ENCODE measurements at places on chromosomes 13 and 19. TPM values are rescaled to one million over a fixed set of nuclear protein-coding genes. Genes with fewer than 3 reads are reported as not detected.
A peak's percentile ranks its signal among the peaks of the same experiment; 100 is the strongest.

- no peak overlapping the region for H3K27ac ChIP-seq
- no peaks in the 10 kb centered on the region for H3K27me3 ChIP-seq
- no peak overlapping the region for H3K4me3 ChIP-seq
- no peaks in the 10 kb centered on the region for H3K4me1 ChIP-seq
Observed at GRCh38 chr13:53863520-53863919, 834.9 kb downstream of the OLFM4 start.

Gene ZNF541
- total RNA-seq: not detected

Gene LINGO3
- total RNA-seq: 0.54 TPM

Gene POU2F2
- 1.0 TPM for total RNA-seq

Gene ZNF99
- total RNA-seq: not detected

Gene OR4F17
- not detected for total RNA-seq

- peaks cover 16% of the 10 kb centered on the region for H3K4me1 ChIP-seq
- H3K27me3 ChIP-seq: peaks cover 4% of the 10 kb centered on the region
- no peak overlapping the region for H3K27ac ChIP-seq
- no peak for DNase-seq
- H3K4me3 ChIP-seq: peak overlapping the region; percentile 49
- no peaks in the 10 kb centered on the region for H3K36me3 ChIP-seq
Observed at GRCh38 chr19:1569997-1570396, 1.9 kb upstream of the MEX3D start.

DNA sequence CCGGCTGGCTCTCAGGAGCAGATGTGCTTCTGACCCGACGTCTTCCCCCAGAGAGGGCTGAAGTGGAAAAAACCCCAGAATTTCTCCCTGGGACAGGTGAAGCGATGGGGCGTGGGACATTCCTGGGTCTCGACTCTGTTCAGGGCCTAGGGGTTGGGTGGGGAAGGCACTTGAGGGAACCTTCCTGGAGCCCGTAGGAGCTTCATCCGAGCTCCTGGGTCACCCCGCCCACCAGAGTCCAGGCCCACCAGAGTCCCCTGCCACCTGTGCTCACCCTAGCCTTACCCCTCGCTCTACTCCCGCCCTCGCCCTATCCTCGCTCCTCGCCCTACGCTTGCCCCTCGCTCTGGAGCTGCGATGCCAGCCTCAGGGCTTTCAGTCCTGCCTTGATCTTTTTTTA, 23.2 kb downstream of the EPN1 start:
- H3K4me3 ChIP-seq: no peak overlapping the region
- H3K36me3 ChIP-seq: peaks cover 17% of the 10 kb centered on the region
- no peaks in the 10 kb centered on the region for H3K4me1 ChIP-seq
- no peak overlapping the region for H3K27ac ChIP-seq

DNA sequence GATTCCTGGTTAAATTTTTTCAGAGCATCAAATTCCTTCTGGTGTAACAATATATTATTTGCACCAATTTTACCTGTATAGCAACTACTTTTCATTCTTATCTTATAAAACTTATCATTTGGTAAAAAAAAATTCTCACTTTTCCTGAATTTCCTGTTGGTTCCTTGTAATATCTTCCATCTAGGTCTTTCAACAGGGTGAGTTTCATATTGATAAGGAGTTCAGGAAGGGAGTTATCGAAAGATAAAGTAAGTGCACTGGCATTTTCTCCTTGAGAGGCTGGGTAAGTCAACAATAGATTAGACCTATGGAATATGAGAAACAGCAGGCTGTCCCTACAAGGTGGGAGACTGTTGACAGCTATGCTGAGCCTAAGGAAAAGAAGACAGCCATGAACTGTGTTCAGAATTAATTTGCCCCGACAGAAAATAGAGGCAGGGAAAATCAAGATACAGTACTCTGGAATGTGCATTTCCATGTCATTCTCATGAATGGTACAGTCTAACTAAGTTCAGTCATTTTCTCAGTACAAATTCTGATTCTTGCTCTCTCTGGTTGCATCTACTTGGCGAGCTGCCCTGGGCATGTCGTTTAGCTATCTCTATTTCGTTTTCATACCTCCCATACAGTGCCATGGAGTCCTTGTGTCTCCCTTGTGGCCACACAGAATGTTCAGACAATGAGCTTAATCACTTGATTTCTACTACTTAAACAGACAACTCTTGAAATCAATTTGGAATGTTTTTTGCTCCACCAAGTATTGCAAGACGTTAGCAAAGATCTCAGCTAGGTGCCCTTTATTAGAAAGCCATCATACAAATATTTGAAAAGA, 9.9 kb downstream of the IGFL1 start:
- no peak overlapping the region for H3K27ac ChIP-seq
- H3K27me3 ChIP-seq: peaks cover 74% of the 10 kb centered on the region
- H3K4me1 ChIP-seq: no peaks in the 10 kb centered on the region
- no peaks in the 10 kb centered on the region for H3K36me3 ChIP-seq

Gene ZNF709
- 3.4 TPM for total RNA-seq

DNA sequence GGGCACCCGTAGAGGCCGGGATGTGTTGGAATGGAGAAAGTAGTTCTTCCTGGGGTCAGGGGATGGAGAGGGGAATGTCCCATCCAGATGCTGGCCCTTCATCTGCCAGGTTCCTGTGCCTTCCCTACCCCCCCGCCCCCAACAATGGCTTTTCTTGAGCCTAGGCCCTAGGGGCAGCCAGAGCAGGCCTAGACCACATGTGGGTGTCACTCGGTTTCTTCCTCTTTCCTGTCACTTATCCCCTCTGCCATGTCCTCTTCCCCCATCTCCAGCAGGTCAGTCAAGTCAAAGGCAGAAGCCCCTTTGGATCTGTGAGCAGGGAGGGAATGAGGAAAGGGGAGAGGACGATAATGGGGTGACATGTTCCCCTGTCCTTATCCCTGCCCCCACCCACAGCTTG, 36.4 kb downstream of the LYL1 start:
- DNase-seq: no peak
- no peaks in the 10 kb centered on the region for H3K36me3 ChIP-seq
- no peak overlapping the region for H3K27ac ChIP-seq
- no peak overlapping the region for H3K4me3 ChIP-seq

Gene TPP2
- total RNA-seq: 47.5 TPM

Gene MBNL2
- total RNA-seq: 71.8 TPM

Gene ZNF14
- total RNA-seq: 5.3 TPM

DNA sequence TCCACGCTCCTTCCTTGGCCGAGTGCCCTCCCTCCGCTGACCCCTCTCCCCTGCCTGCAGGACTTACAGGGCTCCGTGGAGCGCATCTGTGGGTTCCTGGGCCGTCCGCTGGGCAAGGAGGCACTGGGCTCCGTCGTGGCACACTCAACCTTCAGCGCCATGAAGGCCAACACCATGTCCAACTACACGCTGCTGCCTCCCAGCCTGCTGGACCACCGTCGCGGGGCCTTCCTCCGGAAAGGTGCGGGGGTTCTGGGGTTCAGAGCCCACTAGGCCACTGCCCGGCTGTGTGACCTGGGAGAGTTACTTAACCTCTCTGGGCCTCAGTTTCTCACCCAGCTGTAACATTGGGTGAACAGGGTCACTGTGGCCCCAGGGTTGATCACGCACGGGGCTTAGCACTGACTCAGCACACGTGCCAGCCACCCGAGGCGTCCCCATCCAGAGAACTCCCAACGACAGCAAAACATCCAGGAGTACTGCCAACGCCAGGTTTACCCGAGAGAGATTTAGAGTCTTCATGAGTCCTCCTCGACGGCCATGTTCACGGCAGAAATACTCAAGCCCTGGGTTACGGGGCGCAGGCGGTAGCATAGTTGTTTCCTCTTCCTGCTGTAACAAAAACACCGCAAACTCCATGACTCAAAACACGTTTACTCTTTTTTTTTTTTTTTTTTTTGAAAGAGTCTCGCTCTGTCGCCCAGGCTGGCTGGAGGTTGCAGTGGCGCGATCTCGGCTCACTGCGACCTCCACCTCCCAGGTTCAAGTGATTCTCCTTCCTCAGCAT, 9.7 kb upstream of the SPACA4 start:
- no peaks in the 10 kb centered on the region for H3K4me1 ChIP-seq
- no peak for DNase-seq
- H3K36me3 ChIP-seq: no peaks in the 10 kb centered on the region
- no peak overlapping the region for H3K4me3 ChIP-seq

DNA sequence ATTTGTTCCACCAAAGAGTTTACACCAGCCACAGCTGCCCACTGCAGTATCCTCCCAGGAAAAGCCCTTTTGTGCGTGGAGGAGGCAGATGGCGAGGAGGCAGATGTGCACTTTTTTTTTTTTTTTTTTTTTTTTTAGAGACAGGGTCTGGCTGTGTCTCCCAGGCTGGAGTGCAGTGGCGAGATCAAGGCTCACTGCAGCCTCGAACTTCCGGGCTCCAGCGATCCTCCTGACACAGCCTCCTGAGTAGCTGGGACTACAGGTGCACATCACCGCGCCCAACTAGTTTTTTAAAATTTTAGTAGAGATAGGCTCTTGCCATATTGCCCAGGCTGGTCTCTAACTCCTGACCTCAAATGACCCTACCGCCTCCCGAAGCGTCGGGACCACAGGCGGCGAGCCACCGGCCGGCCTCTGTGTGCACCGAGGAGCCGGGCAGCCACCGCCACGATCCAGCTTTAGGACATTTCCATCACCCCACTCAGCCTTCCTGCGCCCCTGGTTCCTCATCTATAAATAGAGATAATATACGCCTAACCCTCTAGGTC, 563 bp upstream of the PDCD5 start:
- peaks cover 8% of the 10 kb centered on the region for H3K36me3 ChIP-seq
- peaks cover 15% of the 10 kb centered on the region for H3K4me1 ChIP-seq
- H3K4me3 ChIP-seq: peak overlapping the region; percentile 92
- H3K27me3 ChIP-seq: peaks cover 21% of the 10 kb centered on the region
- no peak for DNase-seq

- peaks cover 19% of the 10 kb centered on the region for H3K4me1 ChIP-seq
- DNase-seq: no peak
- no peak overlapping the region for H3K27ac ChIP-seq
- no peak overlapping the region for H3K4me3 ChIP-seq
- H3K36me3 ChIP-seq: no peaks in the 10 kb centered on the region
Observed at GRCh38 chr19:8238251-8238650, 29.1 kb downstream of the CERS4 start.

Gene GIPR
- 1.3 TPM for total RNA-seq

- H3K27ac ChIP-seq: no peak overlapping the region
- H3K4me3 ChIP-seq: no peak overlapping the region
- H3K4me1 ChIP-seq: peaks cover 3% of the 10 kb centered on the region
- no peaks in the 10 kb centered on the region for H3K27me3 ChIP-seq
- no peak for DNase-seq
Observed at GRCh38 chr13:48737689-48738088, 84.0 kb downstream of the CYSLTR2 start.

DNA sequence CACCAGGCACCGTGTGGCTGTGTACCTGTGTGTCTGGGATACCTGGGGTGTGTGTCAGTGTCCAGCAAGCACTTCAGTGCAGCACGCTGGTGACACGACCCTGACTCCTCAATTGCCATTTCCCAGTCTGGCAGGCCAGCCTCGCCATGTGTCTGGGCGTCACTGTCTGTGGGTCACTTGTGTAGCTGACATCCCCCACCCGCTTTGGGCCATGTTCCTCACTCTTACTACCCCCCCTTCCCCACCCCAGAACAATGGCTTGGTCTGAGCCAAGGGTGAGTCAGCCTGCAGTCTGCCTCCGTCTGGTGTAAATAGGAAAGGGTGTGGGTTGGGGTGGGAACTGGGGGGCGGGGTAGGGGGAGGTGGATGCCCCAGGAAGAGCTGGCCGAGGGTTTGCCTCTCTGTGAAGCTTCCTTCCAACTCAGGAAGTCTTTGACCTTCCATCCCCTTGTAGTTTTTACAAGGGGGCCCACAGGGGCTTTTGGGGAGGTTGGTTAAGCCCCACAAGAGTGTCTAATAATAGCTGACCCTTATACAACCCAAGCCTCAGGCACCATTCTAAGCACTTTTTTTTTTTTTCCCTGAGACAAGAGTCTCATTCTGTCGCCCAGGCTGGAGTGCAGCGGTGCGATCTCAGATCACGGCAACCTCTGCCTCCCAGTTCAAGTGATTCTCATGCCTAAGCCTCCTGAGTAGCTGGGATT, 17.6 kb downstream of the NOVA2 start:
- no peak overlapping the region for H3K27ac ChIP-seq
- H3K4me3 ChIP-seq: no peak overlapping the region
- no peaks in the 10 kb centered on the region for H3K36me3 ChIP-seq
- H3K4me1 ChIP-seq: peaks cover 9% of the 10 kb centered on the region
- H3K27me3 ChIP-seq: peaks cover 35% of the 10 kb centered on the region

- H3K4me3 ChIP-seq: no peak overlapping the region
- no peaks in the 10 kb centered on the region for H3K36me3 ChIP-seq
- H3K27ac ChIP-seq: no peak overlapping the region
- no peak for DNase-seq
Observed at GRCh38 chr19:16296713-16297112, 27.9 kb upstream of the KLF2 start.

GRCh38 chr13:61880578-61881283, 465.1 kb upstream of the PCDH20 start:
- no peak for DNase-seq
- H3K27ac ChIP-seq: no peak overlapping the region
- H3K36me3 ChIP-seq: no peaks in the 10 kb centered on the region
- H3K4me1 ChIP-seq: no peaks in the 10 kb centered on the region

Gene IGFLR1
- 2.3 TPM for total RNA-seq

GRCh38 chr19:19750842-19751790, 18.2 kb upstream of the ZNF14 start:
- no peak overlapping the region for H3K27ac ChIP-seq
- H3K36me3 ChIP-seq: no peaks in the 10 kb centered on the region
- H3K27me3 ChIP-seq: no peaks in the 10 kb centered on the region
- H3K4me1 ChIP-seq: no peaks in the 10 kb centered on the region
- H3K4me3 ChIP-seq: no peak overlapping the region
- peak; percentile 81 for DNase-seq

DNA sequence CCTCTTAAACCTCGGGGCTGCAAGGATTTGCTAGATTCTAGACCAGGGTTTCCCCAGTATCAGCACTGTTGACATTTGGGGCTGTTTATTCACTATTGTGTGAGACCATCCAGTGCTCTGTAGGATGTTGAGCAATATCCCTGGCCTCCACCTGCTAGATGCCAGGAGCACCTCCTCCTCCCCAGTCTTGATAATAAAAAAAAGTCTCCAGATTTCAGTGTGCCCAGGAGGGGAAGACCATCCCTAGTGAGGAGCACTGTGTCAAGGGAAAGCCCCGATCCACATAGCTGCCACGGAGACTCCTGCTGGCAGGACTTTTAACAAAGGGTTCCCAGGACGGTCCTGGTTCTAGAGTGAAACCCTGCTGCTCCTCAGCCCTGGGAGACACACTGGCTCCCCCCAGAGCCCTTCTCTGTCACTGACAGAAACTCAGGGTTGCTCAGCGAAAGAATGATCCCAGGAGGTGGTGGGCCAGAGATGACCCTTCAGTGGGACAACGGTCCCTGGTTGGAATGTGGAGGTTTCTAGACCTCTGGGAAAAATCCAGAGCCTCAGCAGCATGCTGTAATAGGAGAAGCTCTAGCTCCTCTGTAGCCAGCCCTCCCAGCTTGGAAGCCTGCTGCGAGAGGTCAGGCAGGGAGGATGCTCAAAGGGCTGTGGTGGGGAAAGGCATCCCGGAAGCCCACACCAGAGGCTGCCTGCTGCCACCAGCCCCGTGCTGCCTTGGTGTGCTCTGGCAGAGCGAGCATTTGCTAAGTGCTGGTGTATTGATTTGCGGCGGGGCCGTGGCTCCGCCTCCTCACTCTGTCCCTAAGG, 20.3 kb downstream of the LYL1 start:
- peak overlapping the region; percentile 91 for H3K27ac ChIP-seq
- peaks cover 25% of the 10 kb centered on the region for H3K36me3 ChIP-seq
- H3K4me1 ChIP-seq: peaks cover 56% of the 10 kb centered on the region
- DNase-seq: peak; percentile 95
- H3K27me3 ChIP-seq: peaks cover 8% of the 10 kb centered on the region
- H3K4me3 ChIP-seq: no peak overlapping the region

- no peak overlapping the region for H3K27ac ChIP-seq
- peaks cover 42% of the 10 kb centered on the region for H3K27me3 ChIP-seq
- DNase-seq: no peak
Observed at GRCh38 chr13:102132777-102133295, 269.0 kb downstream of the FGF14 start.
